Activated naive CD4-positive, alpha-beta T cell treated with Interleukin-2 at 50 U/mL for 16 hours (primary cell): ENCODE measurements at places on chromosomes 4 and X.

GRCh38 chr4:188275686-188276085 is 136.4 kb downstream of the TRIML1 start:
- DNase-seq = no peak

- no peak for DNase-seq
Measured at GRCh38 chr4:167775375-167775774, 317.0 kb upstream of the ANXA10 start.

DNA sequence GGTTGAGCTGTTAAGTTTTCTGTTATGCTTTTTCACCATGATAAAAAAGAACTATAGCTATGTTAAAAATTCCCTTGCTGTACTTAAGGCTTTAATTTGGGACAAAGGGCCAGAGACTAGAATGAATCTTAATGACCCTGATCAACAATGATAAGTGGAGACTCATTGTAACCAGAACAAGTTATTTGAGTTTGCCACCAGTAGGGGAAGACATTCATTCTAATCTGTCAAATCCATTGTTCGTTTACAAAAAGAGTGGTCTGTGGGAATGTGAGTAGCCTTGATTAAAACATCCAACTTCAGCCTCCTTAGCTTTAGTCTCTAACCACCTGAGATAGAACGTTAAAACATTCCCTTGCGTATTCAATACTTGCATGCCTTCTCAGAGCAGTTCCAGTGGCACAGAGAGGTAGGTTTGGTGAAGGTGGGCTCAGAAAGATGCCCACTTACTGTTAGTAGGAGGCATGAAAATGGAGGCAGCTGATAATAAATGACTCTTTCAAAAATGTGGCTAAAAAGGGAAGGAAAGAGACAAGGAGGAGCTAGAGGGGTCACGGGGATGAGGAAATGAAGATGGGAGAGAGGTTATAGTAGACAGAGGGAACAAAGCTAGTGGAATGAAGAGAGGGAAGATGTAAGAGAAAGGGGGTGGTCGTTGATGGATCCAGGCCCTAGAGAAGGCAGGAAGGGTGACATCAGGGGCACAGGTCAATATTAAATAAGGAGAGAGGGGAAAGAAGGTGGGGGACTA is 66.2 kb downstream of the EGF start:
- no peak for DNase-seq

DNA sequence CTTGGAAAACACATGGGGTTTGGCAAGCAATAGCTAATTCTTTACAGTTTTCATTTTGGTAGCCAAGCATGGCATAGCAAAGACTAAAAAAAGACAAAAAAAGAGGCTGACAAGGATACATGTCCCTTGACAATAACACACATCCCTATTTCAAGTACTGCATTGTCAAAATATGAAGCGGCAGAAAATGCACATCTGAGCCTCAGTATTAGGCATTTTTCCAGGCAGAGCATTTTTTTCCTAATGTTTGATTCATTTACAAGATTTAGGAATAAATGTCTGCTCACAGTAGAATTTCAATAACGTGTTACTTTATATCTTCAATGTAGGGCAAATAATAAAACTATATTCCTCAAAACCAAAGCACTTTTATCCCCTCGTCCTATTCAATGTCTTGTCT is 216.3 kb upstream of the PCDH18 start:
- no peak for DNase-seq

DNA sequence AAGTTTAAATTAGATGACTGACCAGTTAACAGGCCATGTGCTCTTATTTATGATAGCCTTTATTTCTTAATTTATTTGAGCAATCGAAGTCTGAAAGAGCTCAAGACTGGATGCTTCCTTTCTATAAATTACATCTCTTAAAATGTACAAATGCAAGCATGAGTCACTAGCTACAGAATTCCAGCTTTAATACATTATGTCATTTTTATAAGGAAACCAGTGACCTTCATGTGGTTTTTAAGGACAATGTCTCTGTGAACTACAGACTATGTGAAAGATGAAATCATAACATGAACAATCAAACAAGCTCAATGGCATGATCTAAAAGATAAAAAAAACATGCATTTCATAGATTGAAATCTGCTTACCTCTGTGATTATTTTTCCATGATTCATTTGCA is 15.4 kb downstream of the HTR2C start:
- DNase-seq = no peak

DNA sequence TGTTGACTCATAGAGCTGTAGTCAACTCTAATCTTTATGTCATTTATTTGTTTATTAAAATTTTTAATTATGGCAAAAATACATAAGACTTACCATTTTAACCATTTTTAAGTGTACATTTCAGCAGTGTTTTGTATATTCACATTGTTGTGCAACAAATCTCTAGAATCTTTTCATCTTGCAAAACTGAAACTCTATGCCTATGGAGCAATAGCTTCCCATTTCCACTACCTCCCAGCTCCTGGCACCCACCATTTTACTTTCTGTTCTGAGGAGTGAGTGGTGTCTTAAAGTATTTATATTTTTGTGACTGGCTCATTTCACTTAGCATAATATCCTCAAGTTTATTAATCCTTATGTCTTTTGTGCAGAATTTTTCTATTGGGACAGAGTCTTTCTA is 181.0 kb downstream of the GPAT3 start:
- no peak for DNase-seq

DNA sequence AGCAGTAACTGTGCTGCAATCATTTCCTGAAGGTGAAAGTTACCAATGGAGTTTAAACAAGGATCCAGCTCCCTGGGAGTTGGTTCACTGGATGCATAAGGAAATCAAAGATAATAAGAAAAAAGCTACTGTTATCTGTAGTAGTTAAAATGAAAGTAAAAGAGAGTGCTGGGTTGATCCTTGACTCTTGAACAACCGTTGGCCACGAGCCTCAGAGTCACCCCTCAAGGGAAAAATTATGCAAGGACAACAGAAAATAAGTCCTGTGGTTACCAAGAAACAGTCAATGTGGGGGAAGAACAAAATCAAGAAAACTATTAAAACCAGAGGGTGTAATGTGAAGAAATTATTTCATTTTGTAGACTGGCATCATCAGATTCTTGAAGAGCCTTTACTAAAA is 49.7 kb upstream of the DDIT4L start:
- DNase-seq = no peak

- DNase-seq = no peak
Measured at GRCh38 chr4:133775881-133776280, 425.7 kb downstream of the PABPC4L start.

DNA sequence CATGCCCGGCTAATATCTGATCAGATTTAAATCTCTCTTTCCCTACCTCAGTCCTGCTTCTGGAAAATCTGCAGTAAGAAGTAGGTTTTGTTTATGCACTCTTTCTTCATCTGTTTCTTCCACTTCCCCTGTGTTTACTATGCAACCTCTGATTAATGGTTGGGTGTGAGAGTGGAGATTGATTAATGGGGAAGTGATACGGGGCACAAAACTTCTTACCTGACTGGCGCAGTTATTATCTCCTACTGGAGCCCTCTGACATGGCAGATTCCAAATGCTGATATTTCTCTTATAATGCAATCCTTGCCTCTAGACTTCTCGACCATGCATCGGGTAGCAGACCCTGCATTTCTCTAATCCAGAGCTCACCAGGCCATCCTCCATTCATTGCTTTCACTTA is 60.2 kb upstream of the HPGD start:
- DNase-seq = no peak

DNA sequence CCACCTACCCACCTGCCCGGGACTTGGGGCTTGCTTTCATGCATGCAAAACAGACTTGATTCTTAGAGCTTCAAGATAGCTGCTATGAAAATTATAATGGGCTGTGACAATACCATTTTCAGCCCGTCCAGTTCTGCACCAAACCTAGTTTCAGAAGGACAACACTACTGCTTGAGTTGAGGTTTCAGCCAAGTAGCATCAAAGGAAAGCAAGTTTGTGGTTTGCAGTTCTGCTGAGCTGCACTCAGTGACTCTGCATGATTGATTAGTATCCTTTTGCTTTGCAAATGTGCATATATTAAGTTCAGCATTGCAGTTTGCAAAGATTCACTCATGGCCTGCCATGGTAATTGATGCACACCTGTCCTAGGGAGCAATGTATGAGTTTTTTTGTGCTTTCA is 442.7 kb downstream of the RPA4 start:
- DNase-seq = no peak

DNA sequence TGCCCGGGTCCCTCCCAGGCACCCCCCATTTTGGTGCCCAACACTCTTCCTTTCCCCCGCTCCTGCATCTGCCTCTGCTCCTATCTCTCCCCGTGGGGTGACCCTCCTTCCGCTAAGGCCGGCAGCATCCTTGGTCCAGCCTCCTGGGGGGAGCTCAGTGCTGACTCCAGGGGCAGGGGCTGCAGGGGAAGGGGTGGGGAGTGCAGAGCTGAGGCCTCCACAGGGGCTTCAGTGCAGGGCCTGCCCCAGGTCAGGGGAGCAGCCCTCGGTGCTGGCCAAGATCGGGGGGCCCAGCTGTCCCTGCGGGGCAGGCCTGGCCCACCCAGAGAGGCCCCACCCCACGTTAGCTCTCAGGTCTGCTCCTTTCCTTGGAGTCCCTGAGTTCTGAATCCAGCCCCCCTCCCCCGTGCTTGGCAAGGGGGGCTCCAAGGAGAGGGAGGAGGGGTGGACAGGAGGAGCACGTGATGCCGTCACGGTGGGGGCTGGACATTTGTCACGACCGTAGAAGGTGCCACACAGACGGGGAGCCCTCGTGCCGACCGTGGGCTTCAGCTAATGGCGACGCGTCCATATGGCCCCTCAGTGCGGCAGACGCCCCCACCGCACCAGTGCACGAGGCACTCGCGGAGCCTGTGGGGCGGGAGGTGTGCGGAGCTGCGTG is 63.5 kb upstream of the ADRA2C start:
- no peak for DNase-seq

GRCh38 chr4:65139998-65140397 is 530.3 kb downstream of the EPHA5 start:
- DNase-seq = no peak

GRCh38 chrX:132369617-132370326 is 119.1 kb downstream of the MBNL3 start:
- no peak for DNase-seq

- no peak for DNase-seq
Measured at GRCh38 chr4:26148927-26149326, 171.9 kb upstream of the RBPJ start.

- DNase-seq = no peak
Measured at GRCh38 chr4:170089668-170090351, at the start of gene AADAT. AADAT (minus strand) TSS chr4:170089956; CDS start chr4:170089690, 266 bp downstream.

- no peak for DNase-seq
Measured at GRCh38 chr4:80462621-80463091, 127.1 kb downstream of the CFAP299 start.

DNA sequence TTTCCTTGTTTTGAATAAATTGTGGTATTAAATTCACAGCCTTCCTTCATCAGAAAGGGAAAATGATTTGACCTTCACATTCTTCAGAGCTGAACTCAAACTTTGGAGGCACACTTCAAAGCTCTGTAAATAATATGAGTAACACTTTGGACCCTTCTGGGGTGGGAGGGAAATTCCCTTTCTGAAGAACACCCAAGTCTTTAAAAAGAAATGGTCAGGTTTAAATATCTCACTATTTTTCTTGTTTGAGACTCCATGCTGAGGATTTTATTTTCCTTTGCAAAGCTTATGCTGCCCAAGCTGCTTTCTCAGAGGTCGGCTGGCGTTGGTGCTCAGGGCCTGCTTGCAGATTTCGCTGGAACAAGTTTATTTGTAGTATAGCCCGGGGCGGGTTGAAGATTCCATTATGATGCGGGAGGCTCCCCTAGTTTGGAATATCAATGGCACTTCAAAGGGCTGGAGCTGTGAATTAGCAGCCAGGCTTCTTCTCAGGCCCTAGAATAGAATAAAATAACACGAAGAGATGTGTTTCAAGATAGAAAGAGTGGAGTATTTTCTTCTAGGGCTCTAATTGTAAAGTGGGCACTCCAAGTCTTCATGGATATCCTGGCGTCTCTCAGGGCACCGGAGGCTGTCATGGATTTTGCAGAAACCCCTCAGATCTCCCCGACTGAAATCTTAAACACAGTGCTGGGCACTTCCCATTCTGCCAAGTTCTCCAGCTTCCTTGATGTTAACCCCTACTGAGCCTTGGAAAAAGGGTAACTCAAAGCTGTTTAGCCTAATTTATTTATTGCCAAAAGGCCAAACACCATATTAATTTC is 315.6 kb downstream of the GPAT3 start:
- no peak for DNase-seq

GRCh38 chr4:109645874-109646710 is 57.2 kb downstream of the CASP6 start:
- no peak for DNase-seq

DNA sequence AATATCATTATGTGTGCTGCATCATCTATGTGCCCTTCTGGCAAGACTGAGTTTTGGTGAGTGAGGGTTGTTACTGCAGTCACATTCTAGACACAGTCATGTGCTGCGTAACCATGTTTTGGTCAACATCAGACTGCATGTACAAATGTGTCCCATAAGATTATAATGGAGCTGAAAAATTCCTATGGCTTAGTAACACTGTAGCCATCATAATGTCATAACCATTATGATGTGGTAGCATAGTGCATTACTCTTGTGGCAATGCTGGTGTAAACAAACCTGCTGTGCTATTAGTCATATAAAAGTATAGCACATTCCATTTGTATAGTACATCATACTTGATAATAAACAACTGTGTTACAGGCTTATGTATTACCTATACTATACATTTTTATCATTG is 198.1 kb upstream of the NUDT6 start:
- DNase-seq = no peak

GRCh38 chr4:176198316-176198903 is 3.0 kb upstream of the SPATA4 start:
- DNase-seq = no peak

DNA sequence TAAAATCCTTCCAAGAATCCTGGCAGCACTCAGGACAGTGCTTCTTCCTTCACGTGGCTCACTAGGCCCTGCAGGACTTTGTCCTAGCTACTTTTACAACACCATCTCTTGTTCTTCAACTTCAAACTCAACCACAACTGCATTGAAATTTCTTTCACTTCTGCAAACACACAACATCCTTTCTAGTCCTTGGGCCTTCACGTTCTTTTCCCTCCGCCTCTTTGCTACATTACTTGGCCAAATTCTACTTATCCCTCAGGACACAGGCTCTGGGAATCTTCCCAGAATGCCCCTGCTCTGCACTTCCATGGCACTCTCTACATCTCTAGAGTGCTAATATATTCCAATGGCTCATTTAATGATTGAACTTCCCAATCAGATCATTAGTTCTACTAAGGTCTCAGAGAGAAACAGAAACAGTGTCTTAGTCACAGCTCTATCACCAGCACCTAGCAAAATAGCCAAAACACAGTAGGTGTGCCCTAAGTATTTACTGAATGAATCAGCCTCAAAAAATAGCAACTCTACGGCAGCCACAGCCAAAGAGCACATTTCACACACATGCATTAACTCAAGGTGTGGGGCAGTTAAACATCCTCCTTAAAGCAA is 73.3 kb downstream of the MANBA start:
- DNase-seq = no peak

- DNase-seq = no peak
Measured at GRCh38 chr4:22997358-22998224, 304.9 kb downstream of the GBA3 start.

- DNase-seq = no peak
Measured at GRCh38 chr4:127623797-127624083, 9.0 kb upstream of the INTU start.
